Stimulated activated CD8-positive, alpha-beta memory T cell treated with anti-CD3 and anti-CD28 coated beads, Interleukin-2, amount 100 ng/mL, for 1 hour (primary cell): ENCODE measurements at places on chromosomes 6 and 20.

DNA sequence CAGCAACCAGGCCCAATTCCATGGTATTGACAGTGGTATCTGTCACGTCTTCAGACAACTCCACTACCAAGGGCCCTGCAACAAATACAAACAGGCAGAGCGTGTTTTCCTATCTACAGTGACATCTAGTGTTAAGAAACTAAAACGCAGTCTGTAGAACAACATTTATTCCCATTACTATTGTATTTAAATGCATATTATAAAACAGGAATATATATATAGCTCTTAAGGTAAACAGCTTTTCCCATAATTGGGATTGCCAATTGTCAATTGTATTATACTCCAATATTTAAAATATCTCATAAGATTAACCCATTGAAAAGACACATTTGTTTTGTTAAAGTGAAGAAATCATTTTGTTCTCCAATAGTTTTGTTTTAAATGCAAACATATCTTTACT is 97.2 kb downstream of the KIF16B start:
- DNase-seq: no peak

DNA sequence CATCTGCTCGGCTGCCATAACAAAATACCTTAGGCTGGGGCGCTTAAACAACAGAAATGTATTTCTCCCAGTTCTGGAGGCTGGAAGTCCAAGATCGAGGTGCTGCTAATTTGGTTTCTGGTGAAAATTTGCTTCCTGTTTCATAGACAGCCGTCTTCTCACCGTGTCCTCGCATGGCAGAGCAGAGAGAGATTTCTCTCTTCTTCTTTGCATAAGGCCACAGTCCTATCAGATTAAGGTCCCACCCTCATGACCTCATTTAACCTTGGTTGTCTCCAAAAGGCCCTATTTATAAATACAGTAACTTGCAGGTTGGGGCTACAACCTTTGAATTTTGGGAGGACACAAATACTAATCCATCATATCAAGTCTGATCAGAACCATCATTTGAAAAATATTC is 544.3 kb downstream of the KIF16B start:
- DNase-seq: no peak

DNA sequence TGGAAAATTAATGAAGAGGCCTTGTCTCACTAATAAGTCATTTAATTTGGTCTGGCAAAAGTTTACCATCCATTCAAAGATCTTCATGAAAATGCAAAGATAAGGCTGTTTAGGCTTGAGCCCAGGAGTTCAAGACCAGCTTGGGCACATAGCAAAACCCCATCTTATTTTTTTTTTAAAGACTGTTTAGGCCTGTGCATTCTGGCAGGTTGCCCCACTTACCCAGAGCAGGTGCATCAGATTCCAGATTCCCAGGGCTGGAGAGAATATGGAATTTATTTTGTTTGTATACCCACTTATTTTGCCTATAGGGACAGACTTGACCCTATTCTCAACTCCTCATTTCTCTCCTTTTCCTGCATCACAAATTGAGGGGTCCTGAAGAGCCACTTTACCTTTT is 5.7 kb downstream of the FOXO3 start:
- DNase-seq: no peak

DNA sequence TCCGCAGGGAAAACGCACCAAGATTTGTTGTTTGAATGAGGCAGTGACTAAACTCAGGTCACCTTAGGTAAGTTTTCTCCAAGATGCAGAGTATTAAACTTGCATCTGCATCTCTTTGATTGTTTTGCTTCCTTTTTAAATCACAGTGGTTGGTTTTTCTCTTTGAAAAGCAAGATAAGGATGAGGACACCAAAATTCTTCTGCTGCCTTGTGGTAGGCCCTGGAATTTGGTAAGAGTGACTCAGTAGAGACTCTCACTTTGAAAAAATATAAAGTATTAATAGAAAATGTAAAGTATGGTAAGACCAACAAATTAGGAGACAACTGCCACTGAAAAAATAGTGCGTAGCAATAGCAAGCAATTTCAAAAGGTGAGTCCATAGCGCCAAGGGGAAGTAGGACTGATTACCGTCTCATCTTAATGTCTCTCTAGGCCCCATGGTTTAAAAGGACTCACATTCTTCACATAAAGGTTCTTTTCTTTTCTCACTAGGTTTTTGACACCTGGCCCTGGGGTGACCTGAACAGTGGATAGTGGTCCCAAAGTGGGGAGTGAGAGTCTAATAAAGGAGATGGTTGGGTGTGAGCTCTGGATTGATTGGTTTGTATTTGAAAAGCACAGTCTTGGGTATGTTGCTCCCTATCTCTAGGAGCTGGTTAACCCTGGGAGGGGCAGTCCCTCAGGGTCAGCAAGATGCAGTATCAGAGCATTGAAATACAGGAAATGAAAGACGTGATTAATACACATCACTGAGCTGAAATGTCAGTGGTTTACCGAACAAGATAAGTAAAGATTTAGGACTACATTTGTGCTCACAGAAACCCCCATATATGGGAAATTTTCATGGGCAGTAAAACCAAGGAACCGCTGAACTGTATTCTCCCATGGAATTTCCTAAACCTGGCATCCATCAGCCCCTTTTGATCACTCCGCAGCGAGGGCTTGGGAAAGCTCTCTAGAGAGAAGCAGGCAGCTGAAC is 221.2 kb downstream of the SLC24A3 start:
- DNase-seq: no peak

DNA sequence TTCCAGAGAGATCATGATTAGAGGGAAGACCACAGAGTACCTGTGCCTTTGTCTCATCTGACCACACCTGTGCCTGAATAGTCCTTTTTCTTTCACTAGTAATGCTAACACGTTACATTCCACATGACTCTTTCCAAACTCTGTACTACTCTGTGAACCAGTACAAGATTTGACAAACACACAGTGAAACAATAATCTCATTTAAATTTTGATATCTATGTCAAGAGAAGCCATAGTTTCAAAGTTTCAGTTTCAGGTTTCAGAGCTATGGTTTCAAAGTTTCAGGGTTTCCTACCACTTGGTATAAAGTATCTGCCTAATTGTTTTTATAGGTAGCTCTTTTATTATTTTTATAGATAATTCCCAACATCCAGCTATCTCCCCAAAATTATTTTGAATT is 62.0 kb upstream of the PHACTR2 start:
- no peak for DNase-seq

- no peak for DNase-seq
Measured at GRCh38 chr6:53925891-53926290, 131.1 kb downstream of the LRRC1 start.

- no peak for DNase-seq
Measured at GRCh38 chr20:43842126-43843020, 72.3 kb upstream of the TOX2 start.

DNA sequence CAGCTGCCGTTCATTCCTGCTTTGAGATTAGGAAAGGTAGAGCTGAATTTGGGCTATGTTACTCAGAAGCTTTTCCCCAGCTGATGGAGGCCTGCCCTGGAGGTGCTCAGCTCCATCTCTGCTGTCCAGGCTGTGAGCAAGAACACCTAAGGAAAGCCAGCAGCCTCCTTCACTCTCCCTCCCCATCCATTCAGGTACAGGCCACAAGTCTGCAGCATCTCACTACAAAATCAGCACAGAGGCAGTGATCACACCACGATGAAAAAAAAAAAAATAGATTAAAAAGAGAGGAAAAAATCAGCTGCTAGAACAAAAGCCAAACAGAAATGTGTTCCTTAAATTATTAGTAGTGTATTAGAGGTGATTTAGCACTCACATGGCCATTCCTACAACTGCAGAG is 515.0 kb downstream of the CDH26 start:
- DNase-seq: no peak

DNA sequence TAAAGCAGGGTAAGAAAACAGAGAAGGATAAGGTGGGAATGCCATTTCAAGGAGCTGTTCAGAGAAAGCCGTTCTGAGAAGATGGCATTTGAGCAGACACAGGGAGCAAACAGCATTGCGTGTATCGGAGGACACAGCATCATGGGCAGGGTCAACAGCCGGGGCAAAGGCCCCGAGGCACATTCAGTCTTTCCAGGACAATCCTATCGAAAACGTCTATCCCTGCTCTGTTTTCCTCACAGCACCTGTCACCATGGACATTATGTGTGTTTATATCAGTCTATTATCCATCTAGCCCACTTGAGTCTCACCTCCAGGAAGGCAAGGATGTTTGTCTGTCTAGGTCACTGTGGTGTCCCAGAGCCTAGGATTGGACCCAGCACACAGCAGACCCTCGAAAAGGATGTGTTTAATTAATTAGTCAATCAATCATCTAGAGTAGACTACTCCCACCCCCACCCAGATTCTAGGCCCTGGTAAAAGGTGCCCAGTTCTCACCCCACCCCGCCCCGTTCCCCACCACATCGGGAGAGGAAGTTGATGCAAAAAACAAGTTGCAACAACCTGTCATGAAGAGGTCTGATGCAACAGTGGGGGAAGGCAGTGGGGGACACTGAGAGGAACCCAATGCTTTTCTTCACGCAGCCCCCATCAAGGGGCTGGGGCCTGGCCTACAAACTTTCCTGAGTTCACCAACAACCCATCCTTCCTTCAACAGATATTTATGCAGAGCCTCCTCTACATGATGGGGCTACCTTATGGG is 66.6 kb downstream of the PREX1 start:
- no peak for DNase-seq

DNA sequence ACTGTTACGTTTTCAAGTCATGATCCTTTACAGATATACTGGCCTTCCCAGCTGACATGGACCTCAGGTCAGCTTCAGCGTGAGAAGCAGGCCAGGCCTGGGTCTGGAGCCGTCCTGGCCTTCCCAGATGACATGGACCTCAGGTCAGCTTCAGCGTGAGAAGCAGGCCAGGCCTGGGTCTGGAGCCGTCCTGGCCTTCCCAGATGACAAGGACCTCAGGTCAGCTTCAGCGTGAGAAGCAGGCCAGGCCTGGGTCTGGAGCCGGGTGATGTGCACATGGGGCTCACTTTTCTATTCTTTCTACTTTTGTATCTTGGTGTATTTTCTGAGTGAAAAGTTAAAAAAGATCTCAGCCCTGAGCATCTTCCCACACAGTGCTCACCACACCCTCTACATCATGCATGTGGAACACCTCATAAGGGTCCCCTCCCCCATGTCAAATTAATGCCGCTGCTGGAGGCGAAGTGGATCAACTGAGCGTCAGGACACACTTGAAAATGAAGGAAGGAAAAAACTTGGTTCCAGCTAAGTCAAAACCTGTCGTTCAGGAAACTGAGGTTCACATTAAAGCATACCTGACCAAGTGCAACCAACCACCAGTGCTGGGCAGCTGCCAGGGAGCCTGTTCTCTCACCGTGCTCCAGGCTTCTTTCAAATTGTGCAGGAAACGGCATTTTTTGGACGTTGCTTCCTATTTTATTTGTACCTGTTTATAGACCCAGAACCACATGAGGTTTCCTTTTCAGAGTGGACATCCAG is 32.2 kb downstream of the KIF25 start:
- DNase-seq: no peak

DNA sequence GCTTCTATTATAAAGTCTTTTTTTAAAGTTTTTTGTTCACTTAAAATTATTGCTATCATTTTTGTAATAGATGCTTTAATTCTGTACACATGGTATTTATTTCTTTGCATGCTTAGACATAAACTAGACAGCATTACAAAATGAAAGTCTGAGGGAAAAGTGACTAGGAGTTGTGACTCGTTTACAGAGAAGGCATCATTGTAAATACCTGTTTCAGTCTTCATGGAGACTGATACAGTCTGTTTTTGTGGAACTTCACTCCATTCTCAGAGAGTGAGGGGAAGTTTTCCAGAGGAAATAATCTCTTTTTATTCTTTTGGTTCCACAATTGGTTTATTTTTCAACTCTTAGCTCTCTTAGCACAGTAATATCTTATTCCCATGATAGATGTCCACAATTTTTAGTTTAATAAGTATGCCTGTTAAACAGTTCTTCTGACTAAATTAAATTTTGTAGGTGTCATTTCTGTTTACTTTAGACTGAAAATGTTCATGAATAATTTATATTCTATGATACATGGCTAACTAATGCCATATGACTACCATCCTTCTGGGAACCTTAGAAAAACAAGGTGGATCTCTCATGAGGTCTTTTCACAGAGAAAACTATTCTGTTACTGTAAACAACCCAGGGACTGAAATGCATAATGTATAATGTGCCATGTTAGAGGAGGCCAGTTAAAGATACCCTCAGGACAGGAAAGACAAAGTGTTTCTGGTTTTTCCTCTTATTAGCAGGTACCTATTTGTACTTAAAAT is 69.2 kb downstream of the MYO6 start:
- no peak for DNase-seq

DNA sequence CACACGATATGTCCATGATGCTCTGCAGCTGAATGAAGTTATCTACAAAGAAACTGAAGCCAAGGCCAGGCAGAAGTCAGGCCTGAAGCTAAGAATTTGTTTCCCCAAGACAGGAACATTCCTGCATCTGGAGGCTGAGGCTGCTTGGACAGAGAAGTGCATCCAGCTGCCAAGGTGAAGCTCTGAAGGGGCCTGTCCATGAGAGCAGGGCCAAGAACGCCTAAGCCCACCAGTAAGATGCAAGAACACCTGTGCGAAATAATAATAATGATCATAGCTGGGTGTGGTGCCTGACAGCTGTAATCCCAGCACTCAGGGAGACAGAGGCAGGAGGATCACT is 37.7 kb upstream of the B4GALT5 start:
- no peak for DNase-seq

DNA sequence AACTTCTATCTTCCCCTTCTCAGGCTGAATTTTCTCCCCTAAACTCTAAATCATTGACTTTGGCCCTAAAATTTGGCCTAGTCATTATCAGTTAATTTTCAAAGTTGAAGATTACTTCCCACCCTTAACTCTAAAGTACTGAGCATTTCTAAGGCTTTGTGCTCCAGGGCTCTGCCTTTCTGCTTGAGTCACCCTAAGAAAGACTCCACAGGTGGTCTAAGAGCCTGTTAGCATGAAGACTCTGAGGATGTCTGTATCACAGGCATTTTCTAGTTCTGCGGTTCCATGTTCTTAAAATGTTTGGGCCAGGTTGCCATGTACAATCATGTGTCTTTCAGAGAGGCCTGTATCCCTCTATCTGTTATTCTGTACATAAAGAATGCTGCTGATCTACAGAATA is 808.1 kb upstream of the MANEA start:
- DNase-seq: no peak

GRCh38 chr6:96156425-96156824 is 140.7 kb downstream of the FUT9 start:
- no peak for DNase-seq

DNA sequence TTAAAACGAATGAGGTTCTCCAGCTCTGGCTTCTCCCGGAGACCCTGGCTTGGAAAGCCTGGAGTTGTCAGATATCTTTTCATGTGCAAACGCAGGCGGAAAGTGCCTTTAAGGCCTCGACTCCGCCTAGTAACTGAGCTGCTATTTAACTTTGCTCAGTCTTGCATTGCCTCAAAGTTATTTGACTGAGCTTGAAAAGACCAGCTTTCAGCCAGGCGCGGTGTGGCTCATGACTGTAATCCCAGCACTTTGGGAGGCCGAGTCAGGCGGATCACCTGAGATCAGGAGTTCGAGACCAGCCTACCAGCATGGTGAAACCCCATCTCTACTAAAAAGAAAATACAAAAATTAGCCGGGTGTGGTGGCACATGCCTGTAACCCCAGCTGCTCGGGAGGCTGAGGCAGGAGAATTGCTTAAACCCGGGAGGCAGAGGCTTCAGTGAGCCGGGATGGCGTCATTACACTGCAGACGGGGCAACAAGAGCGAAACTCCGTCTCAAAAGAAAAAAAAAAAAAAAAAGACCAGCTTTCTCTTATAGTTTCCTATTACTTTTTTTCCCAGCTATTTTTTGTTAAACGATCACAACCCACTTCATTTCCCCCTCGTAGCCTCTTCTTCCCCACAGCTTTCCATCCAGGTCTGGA is 1.9 kb downstream of the GCNT2 start:
- DNase-seq: no peak

GRCh38 chr6:98845211-98846020 is 11.0 kb downstream of the POU3F2 start:
- DNase-seq: no peak
